ENCODE measurements at places on chromosomes 7 and 10.

DNA sequence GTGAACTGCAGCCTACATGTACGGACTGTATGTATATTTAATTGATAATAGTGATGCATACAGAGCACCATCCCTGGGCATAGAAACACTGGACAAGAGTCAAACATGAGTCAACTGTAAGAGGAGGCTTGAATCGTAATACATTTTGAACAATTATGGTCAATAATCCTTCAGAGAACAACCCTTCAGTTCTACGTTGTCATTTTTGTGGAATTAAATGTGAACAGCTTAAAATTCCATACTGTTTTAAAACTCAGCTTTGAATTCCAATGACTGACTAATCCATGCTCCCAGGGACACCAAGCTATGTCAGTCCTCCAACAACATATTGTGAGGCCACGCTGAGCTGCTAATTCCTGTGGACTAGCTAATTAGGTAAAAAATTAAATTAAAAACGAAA is 41.5 kb upstream of the KMT2E start:
- DNase-seq: no peak

GRCh38 chr10:77661674-77662073 is 24.1 kb upstream of the KCNMA1 start:
- no peak for DNase-seq

DNA sequence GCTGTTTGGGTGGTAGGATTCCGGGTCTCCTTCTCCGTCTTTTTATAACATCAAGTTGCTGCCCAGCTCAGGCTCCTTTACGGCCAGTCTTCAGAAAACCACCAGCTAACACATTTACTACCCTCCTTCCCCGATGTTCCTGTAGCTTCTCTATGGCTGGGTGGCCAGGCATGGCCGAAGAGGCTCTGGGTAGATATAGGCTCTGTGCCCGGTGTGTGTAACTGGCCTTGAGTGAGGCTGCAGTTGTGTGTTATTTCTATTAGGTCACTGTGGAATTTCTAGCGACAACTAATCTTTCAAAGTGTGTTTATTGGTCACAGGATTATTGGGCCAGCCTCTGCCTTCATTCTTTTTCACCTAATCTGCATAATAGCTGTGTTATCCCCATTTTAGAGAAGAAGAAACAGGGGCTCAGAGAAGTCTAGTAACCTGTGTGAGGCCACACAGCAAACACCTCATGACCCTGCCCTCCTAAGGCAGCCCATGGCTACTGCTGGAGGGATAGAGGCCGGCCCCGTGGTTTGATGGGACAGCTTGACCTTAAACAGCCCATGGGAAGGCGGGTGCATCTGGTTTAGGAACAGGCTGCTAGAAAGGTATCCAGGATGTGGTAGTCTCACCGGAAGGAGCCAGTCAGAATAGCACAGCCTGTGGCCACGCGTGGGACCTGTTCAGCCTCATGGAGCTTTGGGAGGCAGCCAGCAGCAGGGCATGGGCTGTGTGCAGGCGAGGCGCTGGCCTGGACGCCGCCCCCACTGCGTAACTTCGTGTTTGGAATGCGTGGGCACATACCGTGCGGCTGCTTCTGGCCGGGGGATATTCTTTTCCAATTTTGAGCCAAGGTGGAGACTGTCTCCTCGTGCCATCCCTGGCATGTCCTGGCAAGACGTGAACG is 29.7 kb downstream of the HTRA1 start:
- DNase-seq: no peak

GRCh38 chr10:67224553-67224952 is 298.7 kb downstream of the LRRTM3 start:
- DNase-seq: no peak

- no peak for DNase-seq
These were observed 22.4 kb downstream of the GPR141 start for GRCh38 chr7:37705976-37706375.

DNA sequence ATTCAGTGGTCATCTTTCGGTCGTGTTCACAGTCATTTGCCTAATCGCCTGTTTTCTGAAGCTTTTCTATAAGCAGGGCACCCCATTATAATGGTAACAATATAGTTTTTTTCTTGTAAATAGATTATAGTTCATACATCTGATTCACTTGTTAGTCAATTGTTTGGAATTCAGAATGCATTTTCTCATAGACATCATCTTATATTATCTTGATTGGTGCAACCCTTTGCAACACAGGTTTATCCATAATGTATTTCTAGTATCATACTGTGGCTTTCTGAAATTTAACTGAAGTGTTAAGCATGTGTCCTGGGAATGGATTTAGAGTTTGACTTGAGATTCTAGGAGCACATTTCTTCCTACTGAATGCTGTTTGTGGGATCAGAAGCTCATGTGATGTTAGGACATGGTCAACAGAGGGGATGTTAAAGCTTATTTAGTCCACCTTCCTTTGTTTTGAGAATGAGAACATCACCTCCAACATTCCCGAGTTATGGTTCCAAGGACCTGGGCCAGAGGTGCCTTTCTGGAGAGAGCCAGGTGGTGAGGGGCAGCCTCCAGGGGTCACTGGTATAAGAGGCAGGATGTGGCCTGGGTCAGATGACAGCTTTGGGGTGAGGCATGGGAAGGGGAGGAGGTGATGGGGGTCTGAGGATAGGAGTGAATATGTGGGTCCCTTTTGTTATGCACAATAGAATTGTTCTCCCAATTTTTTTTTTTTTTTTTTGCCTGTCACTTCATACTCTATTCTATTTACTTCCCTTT is 415.6 kb downstream of the EXOC4 start:
- DNase-seq: no peak

DNA sequence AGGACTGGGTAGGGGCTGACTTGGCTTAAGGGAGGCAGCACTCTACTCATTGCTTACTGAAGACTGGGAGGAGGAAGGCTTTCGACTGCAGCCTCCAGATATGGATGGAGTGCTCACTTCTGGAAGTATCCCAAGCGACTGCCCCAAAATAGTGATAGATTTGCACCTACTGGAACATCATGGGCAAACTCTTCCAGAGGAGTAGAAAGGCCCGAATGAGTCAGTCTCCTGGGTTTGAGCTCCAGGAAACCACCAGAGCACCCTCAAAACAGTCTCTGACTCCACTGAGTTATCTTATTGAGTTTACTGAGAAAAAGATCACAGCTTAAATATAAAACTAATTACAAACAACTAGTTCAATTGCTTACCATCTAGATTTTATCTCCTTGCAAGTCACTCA is 37.2 kb upstream of the PDLIM1 start:
- DNase-seq: no peak

GRCh38 chr10:72851509-72851908 is 42.0 kb upstream of the OIT3 start:
- no peak for DNase-seq

- DNase-seq: no peak
These were observed 309.2 kb downstream of the GPR158 start for GRCh38 chr10:25483999-25484398.

GRCh38 chr7:76353744-76354143 is 5.0 kb downstream of the YWHAG start:
- DNase-seq: no peak

DNA sequence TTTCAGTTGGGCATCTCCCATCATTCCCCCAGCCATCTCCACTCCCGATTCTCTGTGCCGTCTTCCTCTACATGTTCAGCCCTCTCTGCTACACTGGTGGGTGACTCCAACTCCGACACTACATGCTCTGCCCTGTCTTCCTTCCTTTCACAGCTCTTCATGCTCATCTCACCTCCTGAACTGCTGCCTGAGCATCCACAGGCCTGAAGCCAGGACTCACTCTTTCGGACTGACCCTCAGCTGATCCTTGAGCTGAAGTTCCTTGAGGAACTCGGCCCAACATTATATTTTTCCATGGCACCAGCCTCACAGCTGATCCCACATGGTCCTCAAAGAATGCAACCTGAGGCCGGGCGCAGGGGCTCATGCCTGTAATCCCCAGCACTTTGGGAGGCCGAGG is 538.4 kb downstream of the PTPRN2 start:
- DNase-seq: no peak

- DNase-seq: no peak
These were observed 132.7 kb upstream of the HGF start for GRCh38 chr7:81902536-81902935.

All from activated CD8-positive, alpha-beta memory T cell treated with anti-CD3 and anti-CD28 coated beads for 4 hours (primary cell).